ENCODE measurements at places on chromosomes 12 and 14.
A peak's percentile ranks its signal among the peaks of the same experiment; 100 is the strongest.

DNA sequence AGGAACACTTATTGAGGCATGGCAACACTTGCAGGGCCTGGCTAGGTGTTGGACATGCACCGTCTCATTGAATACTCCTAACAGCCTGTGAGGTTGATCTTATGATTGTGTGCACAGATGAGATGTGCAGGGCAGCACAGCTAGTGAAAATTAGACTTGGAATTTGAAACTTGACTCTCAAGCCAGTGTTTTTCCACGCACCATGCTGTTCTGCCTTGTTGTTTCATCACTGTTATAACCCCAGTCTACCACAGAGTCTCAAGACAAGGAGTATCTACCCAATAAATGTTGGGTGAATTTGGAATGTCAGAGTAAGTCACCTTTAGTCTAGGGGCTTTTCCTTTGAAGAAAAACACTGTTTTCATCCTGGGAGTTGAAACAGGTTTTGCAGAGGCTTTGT is 55.8 kb upstream of the LRIG3 start:
- no peaks in the 10 kb centered on the region for H3K36me3 ChIP-seq
- no peak for DNase-seq
- no peak overlapping the region for H3K27ac ChIP-seq
- peaks cover 10% of the 10 kb centered on the region for H3K4me1 ChIP-seq
- H3K27me3 ChIP-seq = no peaks in the 10 kb centered on the region
- no peak overlapping the region for H3K4me3 ChIP-seq

- no peaks in the 10 kb centered on the region for H3K27me3 ChIP-seq
- no peak for DNase-seq
- H3K4me3 ChIP-seq = no peak overlapping the region
- no peak overlapping the region for H3K27ac ChIP-seq
- no peaks in the 10 kb centered on the region for H3K4me1 ChIP-seq
Measured at GRCh38 chr12:28024231-28024995, 51.9 kb upstream of the PTHLH start.

- peaks cover 40% of the 10 kb centered on the region for H3K36me3 ChIP-seq
- peaks cover 28% of the 10 kb centered on the region for H3K4me1 ChIP-seq
- peaks cover 9% of the 10 kb centered on the region for H3K27me3 ChIP-seq
- no peak for DNase-seq
Measured at GRCh38 chr12:1650260-1650977, 21.4 kb downstream of the WNT5B start.

GRCh38 chr14:94321421-94322271 is 1.5 kb downstream of the SERPINA6 start:
- peaks cover 7% of the 10 kb centered on the region for H3K27me3 ChIP-seq

GRCh38 chr12:12705838-12706520 is 10.0 kb upstream of the GPR19 start:
- H3K4me3 ChIP-seq = no peak overlapping the region
- peaks cover 5% of the 10 kb centered on the region for H3K27me3 ChIP-seq
- no peak overlapping the region for H3K27ac ChIP-seq
- no peak for DNase-seq
- H3K4me1 ChIP-seq = peaks cover 16% of the 10 kb centered on the region

GRCh38 chr12:110739488-110739887 is 3.2 kb downstream of the PPP1CC start:
- no peak overlapping the region for H3K27ac ChIP-seq
- H3K36me3 ChIP-seq = peaks cover 31% of the 10 kb centered on the region
- no peak for DNase-seq
- H3K4me3 ChIP-seq = peak overlapping the region; percentile 99

GRCh38 chr12:53182903-53183302 is 2.2 kb upstream of the CSAD start:
- peaks cover 68% of the 10 kb centered on the region for H3K36me3 ChIP-seq
- H3K27me3 ChIP-seq = peaks cover 3% of the 10 kb centered on the region
- H3K4me3 ChIP-seq = peak overlapping the region; percentile 94
- H3K4me1 ChIP-seq = peaks cover 52% of the 10 kb centered on the region

DNA sequence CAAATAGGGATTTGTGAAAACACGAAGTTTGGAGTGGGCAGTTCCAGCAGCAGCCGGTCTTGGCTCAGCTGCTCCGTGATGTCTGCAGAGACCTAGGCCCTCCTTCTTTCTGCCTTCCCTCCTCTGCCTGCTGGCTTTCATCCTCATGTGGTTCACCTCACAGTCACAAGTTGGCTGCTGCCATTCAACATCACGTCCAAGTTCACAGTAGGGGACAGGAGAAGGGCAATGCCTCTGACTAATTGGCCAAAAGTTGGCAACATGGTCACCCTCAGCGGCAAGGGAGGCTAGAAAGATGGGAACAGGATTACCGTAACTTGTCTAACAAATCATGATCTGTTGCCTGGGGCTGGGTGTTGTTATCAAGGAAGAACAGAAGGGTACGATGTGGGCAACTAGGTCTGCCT is 7.8 kb upstream of the CACNA2D4 start:
- H3K27me3 ChIP-seq = peaks cover 14% of the 10 kb centered on the region
- H3K4me1 ChIP-seq = peaks cover 70% of the 10 kb centered on the region
- DNase-seq = no peak
- H3K27ac ChIP-seq = no peak overlapping the region

DNA sequence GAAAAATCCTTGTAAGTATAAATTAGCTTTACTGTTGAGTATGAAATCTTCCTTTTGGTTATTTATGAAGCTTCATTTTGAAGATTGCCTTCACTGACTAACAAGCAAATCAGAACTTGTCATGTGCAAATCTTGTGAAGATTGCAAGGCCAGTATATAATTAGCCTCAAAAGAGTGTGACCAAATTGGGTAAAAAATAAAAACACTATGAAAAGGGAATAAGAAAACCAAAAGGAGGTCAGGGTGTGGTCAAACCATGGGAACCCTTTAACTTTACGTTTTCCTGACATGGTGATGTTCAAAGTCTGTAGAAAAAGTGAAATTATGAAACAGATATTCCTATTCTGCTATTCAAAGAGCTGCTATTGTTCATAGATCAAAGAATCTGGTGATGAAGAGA is 230.3 kb downstream of the BCAT1 start:
- no peak overlapping the region for H3K4me3 ChIP-seq
- H3K4me1 ChIP-seq = peaks cover 7% of the 10 kb centered on the region
- H3K36me3 ChIP-seq = peaks cover 4% of the 10 kb centered on the region
- DNase-seq = no peak

DNA sequence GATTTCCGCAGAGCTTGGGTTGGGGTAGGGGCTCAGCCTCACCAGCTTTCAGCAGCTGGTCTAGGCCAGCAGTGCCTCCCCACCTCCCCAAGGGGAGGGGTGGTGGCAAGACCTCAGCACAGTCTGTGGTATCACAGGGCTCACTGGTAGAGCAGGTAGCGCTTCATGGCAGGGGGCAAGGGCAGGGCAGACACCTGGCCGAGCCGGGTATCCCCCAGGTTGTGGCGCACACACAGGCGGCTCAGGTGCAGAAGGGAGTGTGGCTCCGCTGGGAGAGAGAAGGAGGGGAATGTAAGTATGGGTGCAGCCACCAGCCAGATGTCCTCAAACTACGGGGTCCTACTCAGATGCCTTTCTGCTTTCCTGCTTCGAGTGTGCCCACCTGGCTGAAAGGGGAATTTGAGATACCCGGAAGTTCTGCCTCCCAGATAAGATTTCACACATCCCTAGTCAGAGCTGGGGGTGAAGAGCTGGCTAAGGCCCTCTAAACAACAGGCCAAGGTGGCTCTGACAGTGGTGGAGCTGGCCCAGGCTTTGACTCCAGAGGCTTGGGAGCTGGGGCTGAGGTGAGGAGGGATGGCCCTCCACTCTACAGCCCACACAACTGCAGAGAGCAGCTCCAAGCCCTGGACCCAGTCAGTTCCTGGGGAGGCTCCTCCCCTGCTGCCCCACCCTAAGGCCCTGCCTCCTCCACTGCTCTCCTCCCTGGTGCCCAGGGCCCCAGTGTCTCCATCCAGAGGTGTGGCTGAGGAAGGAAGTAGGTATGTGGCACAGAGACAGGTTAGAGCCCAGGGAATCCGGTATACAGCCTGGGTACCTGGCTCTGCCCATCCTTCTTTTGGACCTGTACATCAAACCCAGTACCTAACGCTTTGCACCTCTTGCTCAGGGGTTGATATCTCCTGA is 1.8 kb downstream of the SPSB2 start:
- H3K27ac ChIP-seq = peak overlapping the region; percentile 38
- no peak for DNase-seq
- peaks cover 35% of the 10 kb centered on the region for H3K36me3 ChIP-seq
- peaks cover 52% of the 10 kb centered on the region for H3K4me1 ChIP-seq

DNA sequence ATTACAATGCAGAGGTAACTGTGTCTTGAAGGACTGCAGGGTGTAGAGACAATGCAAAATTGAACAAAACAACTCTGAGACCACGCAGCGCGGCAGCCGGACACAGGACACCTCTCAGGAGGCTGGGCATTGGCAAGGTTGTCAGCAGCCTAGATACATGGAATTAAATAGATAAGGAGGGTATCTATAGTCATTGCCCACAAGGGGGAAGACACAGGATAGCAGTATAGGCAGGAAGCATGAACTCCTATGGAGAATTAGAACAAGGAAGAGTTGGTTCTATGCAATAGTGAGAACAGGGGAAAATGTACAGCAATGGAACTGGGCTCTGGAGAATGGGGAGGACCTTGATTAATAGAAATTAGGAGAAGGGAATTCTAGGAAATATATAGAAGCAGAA is 164.1 kb downstream of the C12orf42 start:
- no peak overlapping the region for H3K27ac ChIP-seq
- H3K4me1 ChIP-seq = no peaks in the 10 kb centered on the region
- H3K27me3 ChIP-seq = peaks cover 17% of the 10 kb centered on the region
- no peak for DNase-seq

DNA sequence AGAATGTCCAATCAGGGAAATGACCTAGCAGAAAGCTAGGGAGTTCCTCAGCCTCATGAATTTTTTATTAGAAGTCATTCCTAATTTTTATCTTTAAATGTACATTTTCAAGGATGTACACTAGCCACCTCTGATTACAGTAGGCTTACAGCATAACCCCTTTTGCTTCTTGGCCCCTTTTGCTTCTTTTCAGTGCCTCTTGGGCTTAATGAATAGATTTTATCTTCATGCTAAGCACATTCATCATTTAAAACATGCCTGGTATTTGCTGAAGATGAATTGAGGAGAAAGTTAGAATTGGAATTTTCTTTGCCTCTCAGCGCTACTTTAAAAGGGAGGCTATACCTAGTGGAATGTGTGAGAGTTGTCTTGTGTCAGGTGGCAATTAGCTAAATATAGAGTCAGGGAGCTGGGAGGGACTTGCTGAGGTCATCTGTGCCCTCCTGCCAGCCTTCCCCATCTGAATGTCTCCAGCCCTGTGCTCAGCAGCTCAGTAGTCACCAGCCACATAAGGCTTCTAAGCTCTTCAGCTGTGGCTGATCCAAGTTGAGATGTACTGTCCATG is 132.1 kb downstream of the SAMD4A start:
- H3K4me1 ChIP-seq = peaks cover 20% of the 10 kb centered on the region
- H3K27ac ChIP-seq = no peak overlapping the region
- no peaks in the 10 kb centered on the region for H3K36me3 ChIP-seq
- H3K27me3 ChIP-seq = peaks cover 8% of the 10 kb centered on the region

DNA sequence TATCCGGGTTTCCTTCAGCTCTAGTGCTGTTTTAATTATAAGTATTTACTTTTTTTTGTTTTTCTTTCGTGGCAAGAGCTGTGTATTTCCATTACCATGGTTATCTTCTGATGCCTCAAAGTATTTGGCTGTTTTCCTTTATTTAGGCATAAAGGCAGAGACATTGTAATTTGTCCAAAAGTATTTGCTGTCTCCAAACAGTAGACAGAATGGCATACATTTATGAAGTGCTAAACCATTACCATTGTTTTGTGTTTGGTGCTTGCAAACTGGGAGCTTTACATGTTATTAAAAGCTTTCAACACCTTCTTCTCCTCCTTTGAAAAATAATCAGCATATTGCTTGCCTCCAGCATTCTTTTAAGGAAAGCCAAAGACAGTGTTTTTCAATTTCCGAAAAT is 46.3 kb downstream of the FLRT2 start:
- H3K4me1 ChIP-seq = peaks cover 43% of the 10 kb centered on the region
- no peak overlapping the region for H3K27ac ChIP-seq
- H3K36me3 ChIP-seq = no peaks in the 10 kb centered on the region
- no peak for DNase-seq

DNA sequence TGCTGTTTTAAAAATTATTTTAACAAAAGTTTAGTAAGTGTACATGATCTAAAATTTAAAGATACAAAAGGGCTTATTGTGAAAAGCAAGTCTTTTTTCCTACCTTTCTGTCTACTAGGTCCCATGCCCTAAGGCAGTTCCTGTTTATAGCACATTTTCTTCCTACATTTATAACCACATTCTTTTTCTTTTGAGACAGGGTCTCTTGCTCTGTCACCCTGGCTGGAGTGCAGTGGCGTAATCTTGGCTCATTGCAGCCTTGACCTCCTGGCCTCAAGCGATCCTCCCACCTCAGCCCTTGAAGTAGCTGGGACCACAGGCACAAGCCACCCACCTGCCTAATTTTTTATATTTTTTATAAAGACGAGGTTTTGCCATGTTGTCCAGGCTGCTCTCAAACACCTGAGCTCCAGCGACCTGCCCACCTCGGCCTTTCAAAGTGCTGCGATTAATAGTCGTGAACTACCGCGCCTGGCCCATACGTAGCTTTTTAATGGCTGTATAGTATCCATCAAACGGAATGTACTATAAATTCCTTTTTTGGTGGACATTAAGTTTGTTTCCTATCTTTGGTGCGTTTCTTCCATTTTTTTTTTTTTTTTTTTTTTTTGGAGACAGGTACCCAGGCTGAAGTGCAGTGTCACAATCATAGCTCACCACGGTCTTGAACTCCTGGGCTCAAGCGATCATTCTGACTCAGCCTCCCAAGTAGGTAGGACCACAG is 20.9 kb downstream of the FRS2 start:
- H3K36me3 ChIP-seq = peaks cover 88% of the 10 kb centered on the region
- H3K27me3 ChIP-seq = no peaks in the 10 kb centered on the region
- DNase-seq = no peak
- H3K4me3 ChIP-seq = no peak overlapping the region
- H3K27ac ChIP-seq = peak overlapping the region; percentile 51

DNA sequence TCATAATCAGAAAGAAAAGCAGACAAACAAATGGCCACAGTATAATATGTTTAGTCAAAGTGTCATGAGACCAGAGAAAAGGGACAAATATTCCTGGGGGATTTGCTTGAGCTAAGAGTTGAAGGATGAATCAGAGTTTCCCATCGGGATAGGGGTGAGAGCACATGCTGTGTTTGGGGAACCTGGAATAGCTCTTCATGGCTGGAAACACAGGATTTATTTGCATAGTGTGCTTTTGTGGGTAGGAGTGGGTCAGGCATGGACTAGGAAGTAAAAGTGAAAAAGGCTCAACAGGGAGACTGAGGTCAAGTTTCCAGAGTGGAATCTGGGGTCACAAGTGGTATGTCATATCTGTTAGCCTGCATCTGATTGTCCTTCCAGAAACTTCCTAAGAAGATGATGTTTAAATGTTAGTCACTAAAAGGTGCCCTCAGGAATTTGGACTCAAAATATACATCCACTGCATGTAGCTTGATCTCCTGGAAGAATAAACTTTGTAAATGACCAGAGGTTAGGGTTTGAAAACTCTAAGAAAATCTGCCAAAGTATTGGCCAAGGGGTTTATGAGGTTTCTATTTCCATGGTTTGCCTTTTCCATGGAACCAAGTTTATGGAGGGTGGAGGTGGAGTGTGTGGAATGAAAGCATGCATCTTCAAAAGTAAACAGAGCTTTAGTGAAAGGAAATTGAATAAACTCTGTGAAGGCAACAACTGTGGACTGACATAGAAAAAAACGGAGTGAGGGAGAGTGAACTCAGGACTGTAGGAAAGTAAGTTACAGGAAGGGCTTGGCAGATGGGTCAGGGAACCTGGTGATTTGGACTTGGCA is 344.6 kb downstream of the C12orf75 start:
- H3K27ac ChIP-seq = no peak overlapping the region
- peaks cover 8% of the 10 kb centered on the region for H3K27me3 ChIP-seq
- no peak for DNase-seq
- H3K36me3 ChIP-seq = no peaks in the 10 kb centered on the region

- H3K27me3 ChIP-seq = no peaks in the 10 kb centered on the region
- H3K27ac ChIP-seq = no peak overlapping the region
- no peak for DNase-seq
- H3K4me3 ChIP-seq = no peak overlapping the region
- no peaks in the 10 kb centered on the region for H3K36me3 ChIP-seq
Measured at GRCh38 chr12:62983594-62983993, 48.6 kb upstream of the PPM1H start.

Measured in nephron progenitor cell (in vitro differentiated cells).